Ascending aorta (tissue), 2 donors: ENCODE measurements at places on chromosomes 6 and 20. TPM values are rescaled to one million over a fixed set of nuclear protein-coding genes. Genes with fewer than 3 reads are reported as not detected.

GRCh38 chr20:7371518-7372163 lies 568.6 kb downstream of the HAO1 start:
- no peaks in the 10 kb centered on the region for H3K27me3 ChIP-seq
- H3K27ac ChIP-seq, result no peak overlapping the region
- H3K4me1 ChIP-seq, result no peaks in the 10 kb centered on the region
- no peak for DNase-seq
- no peaks in the 10 kb centered on the region for H3K36me3 ChIP-seq

DNA sequence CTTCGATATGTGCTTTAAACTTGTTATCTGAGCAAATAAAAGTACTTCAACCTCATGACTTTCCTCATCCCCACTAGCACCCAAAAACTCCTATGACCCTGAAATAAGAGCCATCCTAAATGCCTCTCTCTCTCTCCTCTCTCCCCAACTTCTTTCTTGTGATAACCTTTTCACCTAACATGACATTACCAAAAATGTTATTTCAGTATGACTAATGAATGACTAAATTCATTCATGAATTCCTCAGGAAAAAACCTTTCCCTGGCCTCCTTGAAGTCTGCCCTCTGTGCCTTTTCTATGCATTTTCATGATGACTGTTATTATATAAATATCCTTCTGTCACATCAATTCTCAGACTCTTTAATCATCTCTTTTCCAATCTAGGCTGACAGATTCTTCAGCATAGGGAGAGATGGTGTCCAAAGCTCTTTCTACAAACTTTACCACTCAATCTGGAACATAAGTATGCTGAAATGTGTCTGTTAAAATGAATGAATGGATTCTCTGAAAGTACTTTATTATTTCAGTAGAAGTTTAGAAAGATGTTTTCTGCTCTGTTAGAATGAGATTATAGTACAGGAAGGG lies 114.3 kb upstream of the GGTLC1 start:
- no peak overlapping the region for H3K4me3 ChIP-seq
- DNase-seq, result no peak
- H3K36me3 ChIP-seq, result no peaks in the 10 kb centered on the region
- H3K27me3 ChIP-seq, result no peaks in the 10 kb centered on the region
- H3K4me1 ChIP-seq, result no peaks in the 10 kb centered on the region
- H3K27ac ChIP-seq, result no peak overlapping the region

DNA sequence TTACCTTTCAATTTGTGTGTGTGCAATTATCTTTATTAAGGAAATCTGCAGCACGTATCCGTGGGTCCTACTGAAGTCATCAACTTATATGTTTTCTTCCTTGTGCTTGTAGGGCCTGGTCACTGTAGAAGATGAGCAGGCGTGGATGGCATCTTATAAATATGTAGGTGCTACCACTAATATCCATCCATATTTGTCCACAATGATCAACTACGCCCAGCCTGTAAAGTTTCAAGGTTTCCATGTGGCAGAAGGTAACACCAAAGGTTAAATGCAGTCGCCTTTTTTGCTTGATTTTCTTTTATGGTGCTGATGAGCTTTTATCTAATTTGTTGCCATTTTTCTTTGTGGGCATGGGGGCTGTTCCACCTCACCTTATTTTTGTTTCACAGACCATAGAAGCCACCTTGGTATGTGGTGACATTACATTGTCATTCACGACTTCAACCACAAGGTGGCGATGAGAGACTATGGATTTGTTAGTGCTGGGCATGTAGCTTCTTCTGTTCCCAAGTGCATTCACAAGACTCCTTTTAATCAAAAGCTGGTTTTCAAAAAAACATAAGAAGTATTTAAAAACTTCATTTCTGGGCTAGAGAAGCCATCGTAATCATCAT lies 106.5 kb upstream of the LAMP5 start:
- no peaks in the 10 kb centered on the region for H3K36me3 ChIP-seq
- no peaks in the 10 kb centered on the region for H3K27me3 ChIP-seq
- H3K4me1 ChIP-seq, result no peaks in the 10 kb centered on the region
- no peak overlapping the region for H3K27ac ChIP-seq

- H3K36me3 ChIP-seq, result no peaks in the 10 kb centered on the region
- H3K4me1 ChIP-seq, result peaks cover 25% of the 10 kb centered on the region
- H3K4me3 ChIP-seq, result no peak overlapping the region
- H3K27ac ChIP-seq, result peak overlapping the region; percentile 82
- peak; percentile 69 for DNase-seq
- no peaks in the 10 kb centered on the region for H3K27me3 ChIP-seq
Observed at GRCh38 chr20:4089756-4090487, 74.6 kb upstream of the RNF24 start.

LHFPL5 gene
- total RNA-seq, result not detected
